CD8-positive, alpha-beta memory T cell (primary cell): ENCODE measurements at places on chromosomes 3 and 15. TPM values are rescaled to one million over a fixed set of nuclear protein-coding genes. Genes with fewer than 3 reads are reported as not detected.

Gene PPP1R14D
- not detected for total RNA-seq

Gene IQCH
- total RNA-seq = 1.3 TPM

Gene AHSG
- not detected for total RNA-seq

Gene CCDC50
- 11.9 TPM for total RNA-seq

Gene TRPC1
- total RNA-seq = 2.8 TPM
